Spinal cord (tissue), 10 donors: ENCODE measurements at places on chromosomes 5 and 9.
A peak's percentile ranks its signal among the peaks of the same experiment; 100 is the strongest.

GRCh38 chr5:138391859-138392386, 39.4 kb downstream of the KDM3B start:
- peak overlapping the region; percentile 77 for H3K27ac ChIP-seq
- peaks cover 40% of the 10 kb centered on the region for H3K36me3 ChIP-seq
- peaks cover 18% of the 10 kb centered on the region for H3K4me1 ChIP-seq
- peak; percentile 89 for DNase-seq
- no peaks in the 10 kb centered on the region for H3K27me3 ChIP-seq

DNA sequence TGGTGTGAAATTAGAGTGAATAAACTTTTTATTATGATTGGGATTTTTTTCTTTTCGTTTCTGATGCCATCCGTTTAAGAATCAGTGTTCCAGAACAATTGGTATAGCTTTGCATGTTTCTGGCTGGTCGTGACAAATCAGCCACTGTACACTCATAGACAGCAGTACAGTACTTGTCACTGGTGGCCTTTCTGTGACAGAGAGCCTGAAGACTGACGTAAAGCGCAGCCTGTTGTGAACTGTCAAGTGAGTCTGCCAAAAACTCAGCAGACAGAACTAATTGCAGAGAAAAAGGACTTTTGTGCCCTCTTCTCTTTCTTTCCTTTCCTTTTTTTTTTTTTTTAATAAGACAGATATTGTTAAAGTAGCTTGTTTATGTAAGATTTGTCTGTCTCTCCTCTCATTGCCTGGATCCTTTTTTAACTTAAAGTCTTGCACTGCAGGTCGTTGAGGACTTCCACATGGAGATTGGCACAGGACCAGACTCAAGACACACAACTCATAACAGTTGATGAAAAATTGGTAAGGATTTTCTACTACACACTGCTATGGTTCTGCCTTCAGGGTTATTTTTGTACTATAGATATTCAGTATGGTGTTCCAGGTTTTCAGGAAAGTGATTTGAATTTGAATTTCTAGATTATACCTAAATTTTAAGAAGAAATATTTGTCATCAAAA, 42.7 kb downstream of the NDUFS4 start:
- H3K27ac ChIP-seq, result peak overlapping the region; percentile 57
- H3K27me3 ChIP-seq, result no peaks in the 10 kb centered on the region
- no peaks in the 10 kb centered on the region for H3K4me1 ChIP-seq
- peaks cover 5% of the 10 kb centered on the region for H3K36me3 ChIP-seq
- DNase-seq, result peak; percentile 28

- H3K27me3 ChIP-seq, result no peaks in the 10 kb centered on the region
- H3K4me1 ChIP-seq, result no peaks in the 10 kb centered on the region
- DNase-seq, result no peak
Measured at GRCh38 chr5:119131530-119132304, 60.8 kb downstream of the DMXL1 start.

DNA sequence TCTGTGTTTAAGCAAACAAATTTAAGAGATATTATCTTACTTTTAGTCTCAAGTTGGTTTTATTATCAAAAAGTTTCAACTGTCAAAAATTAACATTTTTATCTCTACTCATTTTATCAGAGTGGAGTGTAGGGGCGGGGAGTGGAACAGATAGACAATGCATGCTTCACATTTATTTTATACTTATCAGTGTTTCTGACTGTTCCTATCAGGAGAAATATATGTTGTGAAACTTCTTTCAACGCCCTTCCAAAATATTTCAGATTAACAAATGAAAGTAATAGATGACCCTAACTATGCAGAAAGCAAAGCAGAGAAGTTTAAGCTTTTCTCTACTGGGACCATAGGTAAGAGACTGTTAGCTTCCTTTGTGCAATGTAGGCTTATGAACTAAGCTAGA, 44.9 kb upstream of the MAST4 start:
- no peaks in the 10 kb centered on the region for H3K4me1 ChIP-seq
- DNase-seq, result no peak
- no peak overlapping the region for H3K4me3 ChIP-seq
- no peak overlapping the region for H3K27ac ChIP-seq
- no peaks in the 10 kb centered on the region for H3K27me3 ChIP-seq

- no peak for DNase-seq
- no peaks in the 10 kb centered on the region for H3K27me3 ChIP-seq
- no peak overlapping the region for H3K27ac ChIP-seq
- H3K36me3 ChIP-seq, result no peaks in the 10 kb centered on the region
- no peak overlapping the region for H3K4me3 ChIP-seq
- no peaks in the 10 kb centered on the region for H3K4me1 ChIP-seq
Measured at GRCh38 chr5:17847286-17847685, 213.0 kb downstream of the TAF11L14 start.
